ENCODE measurements at places on chromosomes 12 and 14.

- DNase-seq, result no peak
Observed at GRCh38 chr14:30387871-30388270, 171.1 kb upstream of the G2E3 start.

- no peak for DNase-seq
Observed at GRCh38 chr12:97151481-97151880, 244.4 kb downstream of the NEDD1 start.

- no peak for DNase-seq
Observed at GRCh38 chr12:115749071-115749841, 528.2 kb downstream of the MED13L start.

GRCh38 chr12:84336231-84336630 is 576.4 kb downstream of the SLC6A15 start:
- DNase-seq, result no peak

DNA sequence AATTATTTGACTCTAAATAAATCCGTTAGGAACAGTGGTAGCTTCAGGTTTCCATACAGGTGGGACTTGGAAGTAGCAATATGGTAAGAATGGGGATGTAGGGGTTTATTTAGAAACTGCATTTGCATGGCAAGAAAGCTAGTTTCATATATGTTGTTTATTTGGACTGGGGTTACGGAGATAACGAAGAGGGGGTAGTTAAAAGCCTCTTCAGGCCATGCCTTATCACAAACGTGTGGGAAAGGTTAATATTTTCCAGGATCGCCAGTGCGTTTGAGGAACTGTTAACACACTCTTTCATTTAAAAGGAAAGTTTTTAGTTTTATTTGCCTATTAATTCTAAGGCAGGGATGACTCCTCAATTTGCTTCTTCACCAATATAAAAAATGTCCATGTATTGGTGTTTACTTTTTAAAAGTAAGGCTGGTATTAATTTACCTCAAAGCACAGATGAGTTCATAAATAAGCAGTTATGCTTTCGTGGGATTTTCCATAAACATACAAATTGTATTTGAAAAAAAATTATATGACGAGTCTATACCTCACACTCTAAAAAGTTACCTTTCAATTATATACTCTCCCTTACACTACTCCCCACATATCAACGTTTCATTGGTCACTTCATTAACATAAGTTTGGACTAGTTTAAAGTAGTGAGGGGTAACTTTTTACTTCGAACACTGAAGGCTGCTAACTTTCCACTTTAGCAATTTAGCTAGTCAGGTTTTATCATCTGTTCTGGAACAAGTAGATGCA is 814 bp downstream of the RAB2B start:
- DNase-seq, result no peak

DNA sequence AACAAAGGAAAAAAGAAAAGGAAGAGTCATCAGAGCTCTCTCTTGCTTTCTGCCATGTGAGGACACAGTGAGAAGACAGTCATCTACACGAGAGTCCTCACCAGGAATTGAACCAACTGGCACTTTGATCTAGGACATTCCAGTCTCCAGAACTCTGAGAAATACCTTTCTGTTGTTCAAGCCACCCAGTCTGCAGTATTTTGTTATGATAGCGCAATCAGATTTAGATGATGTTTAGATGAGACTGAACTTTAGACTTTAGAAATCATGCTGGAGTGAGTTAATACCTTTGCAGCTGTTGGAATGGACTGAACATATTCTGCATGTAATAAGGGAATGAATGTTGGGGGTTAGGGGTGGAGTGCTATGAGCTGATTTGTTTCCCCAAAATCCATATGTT is 28.1 kb upstream of the RAB21 start:
- DNase-seq, result no peak

GRCh38 chr14:91113829-91114078 is at the start of gene DGLUCY:
TSS of gene DGLUCY (plus strand) at chr14:91114073. CDS start at chr14:91160295, 46,222 bp downstream.
- peak; percentile 82 for DNase-seq

DNA sequence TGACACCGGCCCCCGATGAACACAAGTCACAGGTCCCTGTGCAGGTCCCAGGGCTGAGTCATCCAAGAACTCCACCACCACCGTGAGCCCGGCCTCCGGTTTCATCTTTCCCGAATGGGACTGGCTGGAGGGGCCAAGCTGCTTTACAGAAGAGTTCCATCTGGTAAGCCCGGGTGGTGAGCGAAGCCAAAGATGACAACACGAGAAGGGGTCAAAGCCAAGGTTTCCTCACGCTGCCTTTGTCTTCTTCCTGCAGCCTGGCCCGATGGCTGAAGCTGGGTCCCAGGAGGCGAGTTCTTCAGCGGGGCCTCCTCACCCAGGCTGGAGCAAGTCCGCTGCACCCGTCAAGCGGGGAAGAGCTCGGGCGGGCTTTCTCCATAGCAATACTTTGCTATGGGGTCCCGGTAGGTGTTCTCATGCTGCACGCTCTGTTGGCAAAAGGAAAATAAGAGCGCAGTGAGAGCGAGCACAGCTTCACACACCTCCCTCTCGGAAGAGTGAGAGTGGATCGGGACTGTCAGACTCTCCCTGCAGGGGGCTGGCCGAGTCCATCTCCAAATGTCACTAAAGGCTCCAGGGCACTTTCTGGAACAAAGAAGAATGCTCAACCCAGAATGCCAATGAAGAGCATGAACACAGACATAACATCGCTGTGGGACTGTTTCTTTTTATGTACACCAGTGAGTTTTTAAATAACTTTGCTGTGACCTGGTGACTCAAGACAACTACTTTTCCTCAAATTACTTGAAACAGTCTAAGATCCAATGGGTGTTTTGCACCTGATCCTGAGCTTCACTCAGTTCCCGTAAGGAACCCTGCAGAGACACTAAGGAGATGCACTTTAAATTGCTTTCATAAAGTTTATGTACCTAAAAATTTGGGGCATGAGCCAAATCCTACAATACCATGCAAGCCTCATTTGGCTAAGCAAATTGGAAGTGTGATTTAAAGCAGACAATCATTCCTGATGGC is 20.1 kb downstream of the SPRING1 start:
- DNase-seq, result peak; percentile 49

DNA sequence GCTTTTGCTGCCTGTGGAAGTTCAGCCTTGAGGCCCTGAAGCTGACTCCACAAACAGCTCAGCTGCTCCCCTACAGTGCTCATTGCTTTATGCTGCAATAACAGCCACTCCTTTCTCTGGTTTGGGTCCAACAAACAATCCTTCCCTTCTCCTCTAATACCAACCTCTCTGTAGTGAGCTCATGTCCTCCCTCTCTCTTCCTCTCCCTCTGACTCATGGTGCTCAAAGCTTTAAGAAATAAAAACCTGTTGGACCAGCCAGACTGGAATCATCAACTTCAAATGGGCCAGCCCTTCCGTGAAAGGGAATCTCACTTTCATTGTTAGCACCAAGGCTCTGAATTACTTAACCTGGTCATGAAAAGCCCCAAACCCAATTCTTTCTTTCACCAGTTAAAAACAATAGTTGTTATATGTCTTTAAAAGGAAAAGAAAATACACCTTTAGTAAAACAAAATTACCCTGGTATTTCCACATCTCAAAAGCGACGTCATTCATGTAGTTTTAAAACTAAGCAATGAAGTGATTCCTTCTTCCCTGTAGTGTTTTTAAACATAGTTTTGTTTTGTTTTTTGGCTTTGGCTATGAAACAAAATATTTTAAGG is 126.4 kb downstream of the DUSP6 start:
- no peak for DNase-seq

DNA sequence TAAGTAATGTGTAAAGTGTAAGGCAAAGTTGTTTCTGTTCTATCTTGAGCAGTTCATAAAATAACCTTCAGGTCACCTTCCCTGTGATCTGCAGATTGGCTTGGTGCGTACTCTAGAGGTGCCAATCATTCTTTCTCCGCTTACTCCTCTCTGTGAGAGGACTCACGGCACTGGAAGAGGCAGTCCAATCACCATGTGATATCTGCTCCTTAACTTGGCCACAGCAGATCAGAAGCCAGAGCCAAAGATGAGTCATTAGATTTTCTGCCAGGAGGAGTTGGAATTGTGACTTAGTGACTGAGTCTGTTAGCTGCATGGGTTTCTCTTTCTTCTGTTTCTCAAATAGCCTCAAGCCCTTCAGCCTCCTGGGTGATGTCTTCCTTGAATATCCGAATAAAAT is 165.5 kb downstream of the SLC41A2 start:
- no peak for DNase-seq

- DNase-seq, result peak; percentile 47
Observed at GRCh38 chr12:98002887-98003493, 512.4 kb upstream of the TMPO start.

- DNase-seq, result peak; percentile 6
Observed at GRCh38 chr14:41785696-41786095, 179.0 kb downstream of the LRFN5 start.

DNA sequence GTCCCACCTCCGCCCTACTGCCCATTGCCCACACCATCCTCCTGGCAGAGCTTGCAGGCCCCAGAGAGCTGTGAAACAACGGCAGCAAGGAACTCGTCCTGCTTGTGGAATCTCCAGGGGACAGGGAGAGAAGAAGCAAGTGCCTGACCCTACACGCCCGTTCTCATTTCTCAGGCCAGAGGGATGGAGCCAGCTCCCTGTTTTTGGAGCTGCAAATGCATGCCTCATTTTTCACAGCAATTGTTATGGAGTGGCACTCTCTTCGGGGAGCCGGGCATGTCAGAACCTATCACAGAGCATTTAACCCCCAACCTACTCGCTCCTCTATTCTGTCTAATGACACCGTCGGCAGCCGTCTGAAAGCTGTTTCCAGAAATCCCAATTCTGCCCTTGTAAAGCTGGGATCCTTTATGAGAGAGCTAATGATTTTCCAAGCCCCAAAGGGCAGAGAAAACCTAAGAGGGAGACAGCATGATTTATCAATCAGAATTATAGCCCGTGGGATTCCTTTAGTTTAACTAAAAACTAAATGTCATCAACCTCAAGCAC is 222.3 kb upstream of the NOS1 start:
- no peak for DNase-seq

DNA sequence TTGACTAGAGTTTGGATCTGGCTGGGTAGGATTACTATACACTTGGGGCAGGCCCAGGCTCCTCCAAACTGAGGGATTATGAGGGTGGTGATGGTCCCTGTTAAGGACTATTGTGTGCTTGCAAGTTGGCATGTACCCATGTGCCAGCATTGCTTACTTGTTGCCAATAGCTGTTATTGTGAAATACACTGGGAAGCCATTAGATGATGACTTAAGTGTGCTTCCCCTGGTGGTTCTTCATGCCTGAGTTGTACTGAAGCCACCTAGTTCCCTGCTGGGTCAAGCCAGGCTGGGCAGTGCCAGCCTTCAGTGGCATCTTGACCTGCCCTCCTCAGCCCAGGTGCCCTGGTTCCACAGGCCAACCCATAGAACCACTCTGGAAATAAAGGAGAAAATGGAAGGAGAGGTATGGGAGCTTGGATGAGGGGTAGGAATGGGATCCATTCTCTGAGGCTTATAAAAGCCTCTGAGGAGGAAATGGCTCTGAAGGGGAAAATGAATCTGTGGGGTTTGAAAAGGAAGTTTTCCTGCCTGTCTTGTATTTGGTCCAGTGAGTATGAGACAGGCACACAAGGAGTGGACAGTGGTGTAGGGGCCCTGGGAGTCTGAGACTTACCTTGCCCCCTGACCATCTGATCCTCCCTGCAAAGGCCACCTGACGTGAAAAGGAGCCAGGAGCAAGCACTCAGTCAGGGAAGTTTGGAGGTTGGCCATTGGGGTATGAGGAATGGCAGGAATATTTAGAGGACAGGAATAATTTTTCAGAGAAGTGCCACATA is 724 bp downstream of the LTB4R start:
- no peak for DNase-seq

DNA sequence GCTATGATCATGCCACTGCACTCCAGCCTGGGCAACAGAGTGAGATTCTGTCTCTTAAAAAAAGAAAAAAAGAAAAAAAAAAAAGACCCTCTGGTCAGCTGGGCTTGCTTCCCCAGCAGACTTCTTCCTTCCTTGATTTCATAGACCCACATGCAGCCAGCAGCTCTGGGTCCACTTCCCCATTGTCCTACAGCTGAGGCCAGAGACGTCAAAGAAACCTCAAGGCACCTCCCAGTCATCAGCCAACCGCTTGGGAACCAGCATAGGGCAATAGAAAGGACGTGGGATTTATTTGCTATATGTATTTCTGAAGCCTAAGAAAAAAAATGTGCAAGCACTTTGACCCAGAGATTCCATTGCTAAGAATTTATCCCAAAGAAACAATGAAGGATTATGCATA is 35.4 kb upstream of the SPPL3 start:
- DNase-seq, result no peak

DNA sequence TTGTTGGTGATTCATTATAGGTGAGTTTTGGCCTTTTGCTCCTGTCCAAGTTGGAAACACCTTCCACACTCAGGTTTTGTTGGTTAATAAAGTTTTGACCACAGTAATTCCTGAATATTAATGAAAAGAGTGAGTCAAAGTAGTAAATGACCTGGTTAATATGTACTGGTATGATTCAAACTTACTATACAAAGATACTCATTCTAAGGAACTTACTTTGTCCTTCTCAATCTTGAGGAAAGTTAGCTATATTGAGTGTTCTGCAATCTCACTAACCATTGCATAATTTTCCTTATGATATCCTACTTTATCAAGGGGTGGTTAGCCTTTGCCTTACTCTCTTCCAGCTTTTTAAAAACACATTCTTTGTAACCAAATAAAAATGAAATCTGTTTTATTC is 20.9 kb upstream of the HECTD1 start:
- DNase-seq, result no peak

DNA sequence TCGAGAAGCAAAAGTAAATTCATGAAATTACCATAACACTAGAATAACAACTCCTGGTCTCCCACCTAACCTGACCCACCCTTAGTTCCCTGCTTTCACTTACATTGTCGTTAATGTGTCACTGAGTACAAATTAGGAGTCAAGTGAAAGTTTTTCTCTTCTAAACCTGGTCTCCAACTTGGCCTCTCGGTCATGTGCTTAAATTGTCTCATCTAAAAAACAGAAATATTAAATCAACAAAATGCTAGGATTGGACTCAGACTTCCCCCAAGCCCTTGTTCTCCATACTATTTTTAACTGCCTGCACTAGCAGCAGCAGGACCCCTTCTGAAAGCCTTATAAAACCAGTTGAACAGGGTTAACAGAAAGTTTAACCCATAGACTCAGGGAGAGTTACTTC is 1.8 kb upstream of the BTG1 start:
- DNase-seq, result no peak

GRCh38 chr12:114229150-114229549 is 176.8 kb downstream of the TBX5 start:
- no peak for DNase-seq

DNA sequence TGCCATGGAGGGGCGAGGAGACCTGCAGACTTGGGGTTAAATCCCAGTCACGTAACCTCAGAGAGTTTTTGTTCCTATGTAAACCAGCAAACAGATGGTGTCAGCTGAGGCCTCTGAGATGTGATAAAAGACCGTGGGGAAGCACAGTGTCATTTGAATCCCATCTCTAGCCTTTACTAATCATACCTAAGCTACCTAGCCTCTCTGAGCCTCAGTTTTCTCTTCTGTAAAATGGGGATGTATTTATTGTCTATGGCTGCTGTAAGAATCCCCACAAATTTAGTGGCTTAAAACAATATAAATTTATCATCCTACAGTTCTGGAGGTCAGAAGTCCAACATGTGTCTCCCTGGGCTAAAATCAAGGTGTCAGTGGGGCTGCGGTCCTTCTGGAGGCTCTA is 33.9 kb downstream of the FOXN4 start:
- DNase-seq, result no peak

- DNase-seq, result no peak
Observed at GRCh38 chr12:93519859-93520258, 52.5 kb downstream of the MRPL42 start.
